ENCODE measurements at places on chromosomes 12 and 14.
A peak's percentile ranks its signal among the peaks of the same experiment; 100 is the strongest.

DNA sequence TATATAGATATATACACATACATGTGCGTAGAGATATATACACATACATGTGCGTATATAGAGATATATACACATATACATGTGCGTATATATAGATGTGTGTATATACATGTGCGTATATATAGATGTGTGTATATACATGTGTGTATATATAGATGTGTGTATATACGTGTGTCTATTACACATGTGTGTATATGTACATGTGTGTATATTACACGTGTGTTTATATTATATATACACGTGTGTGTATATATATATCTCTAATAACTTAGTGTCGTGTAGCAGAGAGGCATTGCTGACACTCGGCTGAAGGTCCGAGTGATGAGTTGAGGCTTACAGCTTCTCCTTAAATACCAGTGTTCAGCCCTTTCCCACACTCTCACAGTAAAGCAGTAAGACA, 133.7 kb downstream of the GLT1D1 start:
- no peak for DNase-seq

- peak; percentile 49 for DNase-seq
Observed at GRCh38 chr14:63470962-63471793, 72.0 kb downstream of the PPP2R5E start.

DNA sequence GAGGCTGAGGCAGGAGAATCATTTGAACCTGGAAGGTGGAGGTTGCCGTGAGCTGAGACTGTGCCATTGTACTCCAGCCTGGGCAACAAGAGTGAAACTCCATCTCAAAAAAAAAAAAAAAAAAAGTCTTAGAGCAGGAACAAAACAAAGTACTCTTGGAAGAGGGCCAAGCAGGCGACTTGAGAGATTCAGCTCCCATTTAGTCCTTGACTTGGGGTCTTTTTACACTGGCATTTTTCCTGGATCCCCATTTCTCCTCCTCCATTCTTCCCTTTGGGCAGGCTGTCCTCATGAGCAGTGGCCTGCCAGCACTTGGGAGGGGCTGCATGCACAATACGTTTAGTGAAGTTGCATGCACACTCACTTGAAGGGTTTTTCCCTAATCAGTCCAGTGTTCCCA, 72.9 kb downstream of the C14orf132 start:
- DNase-seq = no peak

DNA sequence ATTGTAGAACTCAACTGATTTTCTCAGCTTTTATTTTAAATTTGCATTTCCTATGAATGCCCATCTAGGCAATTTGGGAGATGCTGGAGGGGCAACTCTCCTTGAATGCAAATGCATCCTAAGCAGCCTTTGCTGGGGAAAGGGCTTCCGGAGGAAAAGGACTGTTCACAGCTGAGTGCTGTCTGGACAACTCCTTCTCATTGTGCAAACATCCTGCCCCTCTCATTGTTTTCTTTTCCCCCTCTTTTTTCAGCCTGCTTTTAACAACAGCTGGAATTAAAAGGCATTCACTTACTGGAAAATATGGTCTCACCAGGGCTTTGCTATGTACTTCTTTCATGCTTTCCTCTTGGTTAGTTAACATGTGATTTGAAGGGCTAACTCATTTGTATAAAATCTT, 397.8 kb downstream of the FUT8 start:
- DNase-seq = no peak

DNA sequence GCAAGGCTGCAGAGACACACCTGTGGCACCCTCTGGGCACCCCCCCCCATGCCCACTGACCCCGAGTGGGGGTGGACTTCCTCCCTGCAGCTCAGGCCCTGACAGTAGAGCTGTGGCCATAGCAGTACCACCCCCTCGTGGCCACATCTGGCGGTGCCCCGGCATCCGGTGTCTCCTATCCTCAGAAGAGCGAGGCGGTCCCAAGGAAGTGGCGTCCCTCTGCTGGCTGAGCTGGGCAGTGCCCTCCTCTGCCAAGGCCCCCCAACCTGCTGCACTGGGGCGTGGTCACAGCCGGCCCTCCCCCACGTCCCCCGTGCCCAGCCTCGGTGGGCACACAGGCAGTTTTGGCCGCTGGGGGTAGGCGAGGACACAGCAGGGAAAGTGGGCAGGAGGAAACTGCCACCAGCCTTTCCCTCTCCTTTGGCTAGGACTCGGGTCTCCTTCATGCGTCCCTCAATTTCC, 6.0 kb upstream of the SLC6A12 start:
- peak; percentile 76 for DNase-seq

DNA sequence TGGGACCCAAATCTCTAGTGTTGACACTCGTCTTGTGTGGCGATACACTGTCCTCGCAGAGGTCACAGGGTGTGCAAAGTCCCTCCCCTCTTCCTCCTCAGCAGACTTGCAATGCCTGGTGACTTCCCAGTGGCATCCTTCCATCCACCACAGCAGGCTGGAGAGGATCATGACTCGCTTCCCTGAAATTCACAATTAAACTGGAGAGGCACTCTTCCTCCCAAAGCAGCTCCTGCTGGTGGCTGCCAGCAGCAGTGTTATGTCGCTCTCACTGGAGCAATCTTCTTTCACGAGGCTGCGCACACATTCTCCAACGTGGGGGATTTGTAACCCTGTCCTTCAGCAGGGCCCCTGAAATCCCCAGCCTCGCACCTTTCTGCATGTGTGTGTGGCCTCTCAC, 145.2 kb upstream of the TMCC3 start:
- peak; percentile 54 for DNase-seq

GRCh38 chr12:57518920-57519795, 1.2 kb downstream of the DDIT3 start:
- peak; percentile 51 for DNase-seq

GRCh38 chr14:69711065-69711464, 55.9 kb upstream of the SRSF5 start:
- no peak for DNase-seq

GRCh38 chr12:110024051-110024450, 24.3 kb downstream of the C12orf76 start:
- DNase-seq = no peak

DNA sequence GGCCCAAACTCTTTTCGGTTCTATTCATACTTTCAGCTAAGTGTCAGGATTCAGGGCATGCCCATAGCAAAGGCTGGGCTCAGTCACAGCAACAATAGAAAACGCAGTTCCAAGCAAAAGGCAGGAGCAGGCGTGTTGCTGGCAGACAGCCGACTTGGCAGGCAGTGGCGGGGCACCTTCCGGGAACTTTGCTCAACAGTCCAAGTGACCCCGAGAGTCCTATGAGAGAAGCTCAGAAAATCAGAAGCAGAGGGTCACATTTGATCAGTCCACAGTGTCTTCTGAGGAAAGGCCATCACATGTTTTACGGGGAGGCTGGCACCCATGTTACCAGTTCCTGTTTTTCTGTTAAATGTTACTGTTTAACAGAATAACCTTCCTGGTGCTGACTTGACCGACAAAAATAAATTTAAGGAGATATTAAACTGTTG, 115.0 kb downstream of the DACT1 start:
- DNase-seq = no peak

DNA sequence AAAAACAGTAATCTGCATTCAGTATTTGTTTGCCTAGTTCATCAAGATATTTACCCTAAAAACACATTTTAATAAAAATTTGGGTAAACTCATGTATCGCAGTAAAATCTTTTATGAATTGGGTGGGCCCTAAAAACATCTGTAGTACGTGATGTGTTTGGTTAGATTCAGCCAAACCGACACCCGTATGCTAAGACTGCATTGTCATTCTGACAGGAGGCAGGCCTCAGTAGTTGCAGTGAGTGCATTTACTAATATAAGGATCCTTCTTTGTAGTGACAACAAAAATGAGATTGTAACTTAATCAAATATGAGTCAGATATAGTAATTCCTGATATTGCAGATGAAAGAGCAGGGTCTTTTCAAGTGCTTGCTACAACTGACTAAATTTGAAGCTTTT, 191.8 kb downstream of the SLC16A7 start:
- DNase-seq = no peak

- DNase-seq = peak; percentile 62
Observed at GRCh38 chr12:65335021-65335714, 56.7 kb downstream of the MSRB3 start.

DNA sequence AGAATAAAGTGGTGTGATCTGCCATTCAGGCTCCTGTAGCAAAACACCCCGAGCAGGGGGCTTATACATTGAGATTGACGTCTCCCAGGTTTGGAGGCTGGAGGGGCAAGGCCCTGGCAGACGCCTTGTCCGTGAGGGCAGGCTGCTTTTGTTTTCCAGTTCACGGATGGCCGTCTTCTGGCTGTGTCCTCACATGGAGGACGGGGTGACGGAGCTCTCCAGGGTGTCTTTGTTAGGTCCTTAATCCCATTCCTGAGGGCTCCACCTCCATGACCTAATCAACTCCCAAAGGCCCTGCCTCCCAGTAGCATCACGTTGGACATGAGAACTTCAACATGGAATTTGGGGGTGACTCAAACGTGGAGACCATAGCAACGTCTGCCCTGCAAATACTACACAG, 147.7 kb downstream of the KIF26A start:
- DNase-seq = no peak

DNA sequence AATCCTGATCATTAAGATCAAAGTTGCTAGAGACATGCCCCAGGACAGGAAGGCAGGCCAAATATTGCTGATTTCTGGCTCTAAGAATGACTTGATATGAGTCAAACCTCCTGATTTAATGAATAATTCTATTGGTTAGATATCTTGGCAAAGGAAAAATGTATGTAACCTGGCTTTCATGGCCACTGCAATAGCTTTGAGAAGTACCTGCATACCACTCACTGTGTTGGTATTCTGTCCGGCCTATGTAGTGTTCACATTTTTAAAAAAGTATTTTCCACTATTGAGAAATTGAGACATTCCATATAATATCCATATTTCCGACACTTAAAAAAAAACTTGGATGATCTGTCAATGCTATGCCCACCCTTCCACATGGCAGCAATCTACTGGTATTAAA, 283.1 kb upstream of the SOX5 start:
- DNase-seq = no peak

DNA sequence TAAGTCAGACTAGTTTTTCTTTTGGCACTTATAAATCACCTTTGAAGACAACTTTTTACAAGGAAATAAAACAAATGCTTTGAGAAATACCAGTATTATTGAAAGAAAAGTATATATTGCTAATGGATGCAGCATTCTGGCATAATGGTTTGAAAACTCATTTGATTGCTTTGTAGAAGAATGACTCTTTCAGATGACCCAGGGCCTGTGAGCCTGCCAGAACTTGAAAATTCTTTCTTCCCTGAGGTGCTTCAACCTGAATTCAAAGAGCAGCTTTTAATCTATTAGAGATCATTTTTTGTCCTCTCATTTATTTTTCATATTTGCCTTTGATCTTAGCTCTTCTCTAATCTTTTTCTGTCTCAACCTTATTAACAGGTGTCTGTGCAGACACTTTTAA, 87.4 kb downstream of the LRRK2 start:
- no peak for DNase-seq

- no peak for DNase-seq
Observed at GRCh38 chr14:67908052-67908754, 88.6 kb downstream of the RAD51B start.

DNA sequence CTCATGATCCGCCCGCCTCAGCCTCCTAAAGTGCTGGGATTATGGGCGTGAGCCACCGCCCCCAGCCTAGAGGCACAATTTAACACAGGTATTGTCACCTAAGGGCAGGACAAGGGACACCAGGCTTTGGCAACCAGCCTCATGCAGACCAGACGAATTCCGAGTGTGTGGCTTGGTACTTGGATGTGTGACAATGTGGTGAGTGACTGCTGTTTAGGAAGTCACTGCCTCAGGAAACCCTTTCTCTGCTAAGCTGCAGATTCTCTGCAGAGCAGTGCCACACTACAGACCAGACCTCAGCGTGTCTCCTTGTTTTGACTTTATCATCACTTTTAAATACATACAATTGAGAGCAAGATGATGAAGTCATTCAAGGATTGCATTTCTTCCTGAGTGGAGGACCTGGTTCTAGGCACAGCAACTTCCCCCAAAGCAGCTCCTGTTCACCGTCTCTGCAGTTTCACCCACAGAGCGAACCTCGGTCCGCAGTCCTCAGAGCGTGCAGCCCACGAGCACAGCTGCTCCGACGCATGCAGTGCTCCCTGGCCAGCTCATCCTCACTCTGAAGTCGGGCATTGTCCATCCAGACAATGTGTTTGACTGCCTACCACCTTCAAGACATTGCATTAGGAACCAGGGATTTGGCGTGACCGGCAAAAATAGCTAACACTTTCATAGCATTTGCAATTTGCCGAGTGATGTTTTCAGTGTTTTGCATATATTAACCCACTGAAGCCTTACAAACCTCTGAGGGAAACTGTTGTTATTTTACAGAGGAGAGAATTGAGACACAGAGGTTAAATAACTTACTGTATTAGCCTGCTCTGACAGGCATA, 235.2 kb downstream of the CHST11 start:
- no peak for DNase-seq

DNA sequence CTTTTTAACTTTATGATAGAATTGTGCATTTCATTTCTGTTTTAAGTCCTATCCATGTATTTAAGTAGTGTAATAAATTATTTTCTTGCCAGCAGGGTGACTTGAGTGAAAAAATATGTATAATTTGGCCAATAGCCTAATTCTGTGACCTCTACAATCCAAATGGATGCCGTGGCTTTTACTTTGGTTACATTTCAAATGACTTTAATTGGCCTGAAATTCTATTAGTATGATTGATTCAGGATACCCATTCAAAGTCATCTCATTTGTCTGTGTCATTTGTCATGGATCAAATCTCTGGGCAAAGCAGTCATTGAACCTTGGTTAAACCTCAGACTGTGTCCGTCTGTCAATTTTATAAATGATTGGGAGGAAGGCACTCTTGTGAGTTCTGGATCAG, 29.6 kb downstream of the CRADD start:
- DNase-seq = no peak

DNA sequence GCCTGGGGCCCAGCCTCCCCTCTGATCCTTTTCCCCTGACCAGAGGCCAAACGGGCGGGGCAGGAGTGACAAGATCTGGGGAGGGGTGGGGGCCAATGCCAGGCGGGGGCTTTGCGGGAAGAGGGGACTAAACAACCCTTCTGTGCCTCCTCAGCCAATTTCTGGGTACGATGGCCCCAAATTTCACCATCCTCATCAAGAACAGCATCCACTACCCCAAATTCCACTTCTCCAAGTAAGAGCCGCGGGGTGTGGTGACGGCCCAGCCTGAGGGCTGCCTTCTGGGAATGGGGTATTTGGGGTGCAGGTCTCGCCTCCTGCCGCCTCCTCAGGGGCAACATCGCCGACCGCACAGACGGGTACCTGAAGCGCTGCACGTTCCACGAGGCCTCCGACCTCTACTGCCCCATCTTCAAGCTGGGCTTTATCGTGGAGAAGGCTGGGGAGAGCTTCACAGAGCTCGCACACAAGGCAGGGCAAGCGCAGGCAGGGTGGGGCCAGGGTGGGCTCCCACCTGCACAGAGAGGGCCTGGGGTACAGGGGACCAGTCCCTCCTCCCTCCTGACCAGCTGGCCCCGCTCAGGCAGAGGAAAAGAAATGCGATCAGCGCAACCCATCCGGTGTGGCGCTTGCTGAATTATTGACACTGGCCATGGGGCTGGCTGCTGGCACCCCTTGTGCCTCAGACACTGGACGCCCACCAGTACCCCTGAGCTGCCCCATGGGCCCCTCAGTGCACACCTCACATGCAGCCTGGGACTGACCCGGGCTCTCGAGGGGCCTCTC, 1.7 kb downstream of the P2RX2 start:
- no peak for DNase-seq
